ENCODE measurements at places on chromosomes 4 and X. TPM values are rescaled to one million over a fixed set of nuclear protein-coding genes. Genes with fewer than 3 reads are reported as not detected.

GRCh38 chrX:85815203-85815751 lies 232.1 kb downstream of the CHM start:
- no peak for DNase-seq

DNA sequence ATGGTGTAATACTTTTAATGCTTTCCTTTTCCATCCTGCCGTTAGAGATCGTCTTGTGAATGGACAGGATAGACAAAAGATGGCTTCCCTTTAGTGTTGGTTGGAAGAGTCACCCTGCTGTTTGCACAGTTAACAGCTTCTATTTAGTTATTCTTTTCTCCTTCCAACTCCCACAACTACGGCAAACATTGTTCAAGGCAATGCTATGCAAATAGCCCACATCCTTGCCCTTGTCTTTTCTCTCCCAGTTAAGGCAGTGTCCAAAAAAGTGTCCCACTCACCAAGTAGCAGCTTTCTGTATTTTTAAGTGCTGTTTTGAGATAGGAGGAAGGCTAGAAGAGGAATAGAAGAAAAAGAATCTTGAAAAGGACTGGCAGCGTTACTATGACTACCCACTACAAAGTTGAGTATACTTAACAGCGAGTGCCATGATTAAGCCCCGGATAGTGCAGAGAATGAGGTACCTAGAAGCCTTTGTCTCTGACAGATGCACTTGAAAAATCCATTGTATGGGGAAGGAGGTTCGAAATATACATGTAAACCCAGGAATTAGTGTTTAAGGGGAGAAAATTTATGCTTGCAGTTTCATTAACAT lies 12.1 kb upstream of the RUFY3 start:
- DNase-seq: no peak

GRCh38 chr4:84291969-84292368 lies 207.1 kb downstream of the NKX6-1 start:
- no peak for DNase-seq

GRCh38 chrX:150483356-150483985 lies 85.0 kb upstream of the MTM1 start:
- DNase-seq: no peak

Gene RAB9B
- 2.1 TPM for total RNA-seq

Data from myocyte (in vitro differentiated cells).